ENCODE measurements at places on chromosomes 4 and X. TPM values are rescaled to one million over a fixed set of nuclear protein-coding genes. Genes with fewer than 3 reads are reported as not detected.

The NUDT11 gene
- 0.07 TPM for polyA plus RNA-seq

The RAB41 gene
- not detected for polyA plus RNA-seq

The TREX2 gene
- polyA plus RNA-seq, result not detected

The TLR10 gene
- 1.1 TPM for polyA plus RNA-seq

The C4orf36 gene
- 0.08 TPM for polyA plus RNA-seq

The PHOX2B gene
- polyA plus RNA-seq, result not detected

The ADGRG2 gene
- not detected for polyA plus RNA-seq

The CSN1S1 gene
- polyA plus RNA-seq, result not detected

The RNF113A gene
- polyA plus RNA-seq, result 20.4 TPM

The CDX4 gene
- polyA plus RNA-seq, result not detected

The C4orf54 gene
- not detected for polyA plus RNA-seq

The MAGEA6 gene
- polyA plus RNA-seq, result not detected

The C4orf51 gene
- not detected for polyA plus RNA-seq

The ARHGAP24 gene
- polyA plus RNA-seq, result 18.8 TPM

The HSD17B10 gene
- 163 TPM for polyA plus RNA-seq

The FAT4 gene
- polyA plus RNA-seq, result not detected

The TRMT44 gene
- 7.5 TPM for polyA plus RNA-seq

The SLC34A2 gene
- polyA plus RNA-seq, result not detected

The TRIM61 gene
- 0.04 TPM for polyA plus RNA-seq

The TCEAL3 gene
- 3.7 TPM for polyA plus RNA-seq

The RS1 gene
- polyA plus RNA-seq, result not detected

The CSAG3 gene
- not detected for polyA plus RNA-seq

The ODAPH gene
- polyA plus RNA-seq, result not detected

The RNF150 gene
- not detected for polyA plus RNA-seq

The GLUD2 gene
- 0.47 TPM for polyA plus RNA-seq

The ZAR1 gene
- polyA plus RNA-seq, result not detected

The NMU gene
- polyA plus RNA-seq, result not detected

The NUDT10 gene
- polyA plus RNA-seq, result not detected

The ETNPPL gene
- polyA plus RNA-seq, result not detected

The HTR2C gene
- 0.04 TPM for polyA plus RNA-seq

The GPRASP3 gene
- polyA plus RNA-seq, result 0.04 TPM

The F8A3 gene
- not detected for polyA plus RNA-seq

The FGF5 gene
- polyA plus RNA-seq, result not detected

The UNC5C gene
- not detected for polyA plus RNA-seq

The NR3C2 gene
- polyA plus RNA-seq, result 0.27 TPM

The JADE3 gene
- polyA plus RNA-seq, result 0.19 TPM

The HAUS3 gene
- polyA plus RNA-seq, result 4.4 TPM

The TCP11X2 gene
- polyA plus RNA-seq, result not detected

The PPEF2 gene
- polyA plus RNA-seq, result 0.15 TPM

The FAM184B gene
- not detected for polyA plus RNA-seq

The SMR3B gene
- not detected for polyA plus RNA-seq

The NEUROG2 gene
- polyA plus RNA-seq, result not detected

The SPIN4 gene
- 1.5 TPM for polyA plus RNA-seq

The NDNF gene
- polyA plus RNA-seq, result not detected

The PHEX gene
- 0.03 TPM for polyA plus RNA-seq

The S100G gene
- polyA plus RNA-seq, result not detected

The SPON2 gene
- 0.74 TPM for polyA plus RNA-seq

The PALLD gene
- polyA plus RNA-seq, result 11.8 TPM

The GYPB gene
- polyA plus RNA-seq, result not detected

The ATP8A1 gene
- 3.2 TPM for polyA plus RNA-seq

The SMIM31 gene
- polyA plus RNA-seq, result not detected

The MAGEA9B gene
- polyA plus RNA-seq, result not detected

The STATH gene
- polyA plus RNA-seq, result not detected

The NEK1 gene
- 5.5 TPM for polyA plus RNA-seq

The SPANXA1 gene
- not detected for polyA plus RNA-seq
